Suprapubic skin (tissue), 4 donors: ENCODE measurements at places on chromosomes 3 and 15. TPM values are rescaled to one million over a fixed set of nuclear protein-coding genes. Genes with fewer than 3 reads are reported as not detected.

DNA sequence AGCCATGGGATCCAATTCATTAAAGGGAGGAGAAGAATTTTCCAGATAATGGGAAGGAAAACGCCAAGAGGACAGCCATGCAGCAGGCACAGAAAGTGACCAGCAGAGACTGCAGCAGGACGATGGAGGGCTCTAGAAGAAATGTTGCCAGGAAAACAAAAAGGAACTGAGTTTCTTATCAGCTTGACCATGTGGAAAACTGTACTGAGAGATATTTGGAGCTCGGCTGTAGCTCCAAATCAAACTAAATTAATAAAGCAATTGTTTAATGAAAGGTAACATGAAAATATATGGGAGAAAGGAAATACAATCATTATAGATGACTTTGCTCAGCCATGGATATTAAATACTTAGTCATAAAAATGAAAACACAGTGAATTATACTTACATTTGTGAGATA is 63.7 kb downstream of the SSR3 start:
- no peaks in the 10 kb centered on the region for H3K36me3 ChIP-seq
- H3K4me1 ChIP-seq: no peaks in the 10 kb centered on the region
- no peaks in the 10 kb centered on the region for H3K27me3 ChIP-seq
- no peak overlapping the region for H3K4me3 ChIP-seq
- DNase-seq: no peak
- H3K27ac ChIP-seq: no peak overlapping the region

DNA sequence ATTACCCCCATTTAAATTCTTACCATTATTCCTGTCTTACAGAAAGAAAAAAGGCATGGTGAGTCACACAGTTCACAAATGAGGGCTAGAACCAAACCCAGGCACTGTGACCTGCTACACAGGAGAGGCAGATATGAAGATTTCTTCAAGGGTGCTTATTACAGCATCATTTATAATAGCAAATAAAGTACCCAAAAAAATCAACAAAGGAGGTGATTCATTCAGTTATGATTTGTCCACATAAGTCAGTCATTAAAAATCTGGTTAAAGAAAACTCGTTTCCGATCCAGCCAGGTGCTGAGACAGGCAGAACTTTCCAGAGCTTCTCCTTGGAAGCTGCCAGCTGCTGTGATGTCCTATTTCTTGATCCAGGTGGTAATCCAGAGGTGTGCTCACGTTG is 7.5 kb upstream of the LOXL1 start:
- DNase-seq: no peak
- H3K4me3 ChIP-seq: no peak overlapping the region

DNA sequence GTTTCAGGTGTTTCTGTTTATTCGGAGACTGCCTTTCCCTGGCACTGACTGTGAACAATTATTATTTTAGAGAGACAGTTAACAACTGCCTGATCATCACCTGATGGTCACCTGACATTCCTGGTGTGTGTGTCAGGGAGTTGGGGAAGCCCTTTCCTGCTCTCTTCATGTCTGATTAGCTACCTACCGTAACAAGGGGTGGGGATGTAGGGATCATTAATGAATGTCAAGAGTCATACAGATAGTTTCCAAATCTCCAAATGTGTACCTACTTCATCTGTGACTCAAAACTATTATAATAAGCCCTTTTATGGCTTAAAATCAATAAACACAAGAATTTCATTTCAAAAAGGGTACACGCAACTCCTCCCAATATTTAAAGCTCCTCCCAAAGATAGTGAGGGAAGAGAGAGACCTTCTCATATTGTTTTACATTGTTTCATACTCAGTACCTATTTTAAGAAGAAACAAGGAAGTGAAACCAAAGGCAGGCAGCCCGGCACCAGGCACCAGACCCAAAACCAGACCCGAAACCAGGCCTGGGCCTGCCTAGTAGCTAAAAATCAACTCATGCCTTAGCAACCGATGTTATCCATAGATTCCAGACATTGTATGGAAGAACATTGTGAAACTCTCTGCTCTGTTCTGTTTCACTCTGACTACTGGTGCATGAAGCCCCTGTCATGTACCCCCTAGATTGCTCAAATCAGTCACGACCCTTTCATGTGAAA is 844.9 kb upstream of the ALCAM start:
- DNase-seq: no peak
- H3K4me3 ChIP-seq: no peak overlapping the region
- H3K27ac ChIP-seq: no peak overlapping the region

DNA sequence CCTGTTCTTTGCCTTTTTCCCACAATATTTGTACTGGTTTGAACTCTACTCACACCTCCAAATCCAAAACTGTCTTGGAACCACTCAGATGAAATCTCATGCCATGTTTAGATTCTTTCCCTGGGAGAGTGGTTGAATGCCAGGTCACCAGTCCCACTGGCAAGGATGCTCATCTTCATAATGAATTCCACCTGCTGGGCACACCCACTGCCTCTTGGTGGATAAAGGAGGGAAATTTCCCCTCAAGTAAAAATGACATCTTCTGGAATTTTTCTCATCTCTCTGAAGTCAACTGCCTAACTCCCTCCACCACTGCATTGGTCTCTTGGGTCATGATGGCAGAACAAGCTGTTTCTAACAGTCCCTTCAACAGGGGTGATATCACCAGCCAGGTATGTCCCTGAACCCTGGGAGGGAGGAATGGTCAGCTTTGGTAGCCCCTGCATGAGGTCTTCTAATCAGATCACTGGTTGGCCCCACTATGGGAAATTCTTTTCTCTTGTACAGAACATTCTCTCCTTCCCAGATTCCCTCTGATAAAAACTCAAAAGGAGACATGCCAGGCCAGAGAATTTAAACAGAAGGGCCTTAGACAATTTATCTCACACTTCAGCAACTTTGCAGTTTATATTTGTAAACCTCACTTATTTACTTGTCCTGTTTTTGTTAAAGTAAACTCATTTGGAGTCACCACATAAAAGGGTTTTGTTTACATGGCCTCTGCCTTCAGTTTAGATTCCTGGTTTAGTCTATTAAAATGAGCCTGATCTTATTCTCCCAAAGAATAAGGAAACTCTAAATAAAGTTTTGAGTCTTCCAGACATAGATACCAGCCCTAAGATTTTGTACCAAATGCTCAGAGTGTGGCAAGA is 143.4 kb downstream of the WNT5A start:
- no peaks in the 10 kb centered on the region for H3K36me3 ChIP-seq
- no peak overlapping the region for H3K4me3 ChIP-seq
- no peaks in the 10 kb centered on the region for H3K27me3 ChIP-seq
- DNase-seq: no peak
- H3K4me1 ChIP-seq: no peaks in the 10 kb centered on the region

GRCh38 chr3:135078283-135078682 is 283.2 kb downstream of the EPHB1 start:
- no peaks in the 10 kb centered on the region for H3K36me3 ChIP-seq
- H3K4me3 ChIP-seq: no peak overlapping the region
- H3K27me3 ChIP-seq: no peaks in the 10 kb centered on the region
- no peak overlapping the region for H3K27ac ChIP-seq
- H3K4me1 ChIP-seq: no peaks in the 10 kb centered on the region

DNA sequence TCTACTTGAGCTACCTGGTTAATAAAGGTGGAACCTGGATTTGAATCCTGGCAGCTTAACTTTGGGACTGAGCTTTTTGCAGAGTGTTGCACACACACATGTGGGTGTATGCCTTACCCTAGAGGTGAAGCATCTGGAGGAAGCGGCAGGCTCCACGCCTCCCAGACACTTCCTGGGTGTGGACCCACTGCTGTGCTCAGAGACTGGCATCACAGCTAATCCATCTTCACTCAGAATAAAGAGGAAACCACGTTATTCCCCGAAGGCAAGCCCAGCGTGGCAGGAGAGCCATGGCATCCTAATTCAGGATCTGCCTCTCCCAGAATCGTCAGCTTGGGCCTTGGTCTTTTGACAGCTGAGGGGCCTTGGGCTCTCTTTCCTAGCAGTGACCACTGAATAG is 25.5 kb downstream of the CCDC13 start:
- DNase-seq: peak; percentile 74
- no peak overlapping the region for H3K27ac ChIP-seq
- H3K4me1 ChIP-seq: peaks cover 26% of the 10 kb centered on the region

DNA sequence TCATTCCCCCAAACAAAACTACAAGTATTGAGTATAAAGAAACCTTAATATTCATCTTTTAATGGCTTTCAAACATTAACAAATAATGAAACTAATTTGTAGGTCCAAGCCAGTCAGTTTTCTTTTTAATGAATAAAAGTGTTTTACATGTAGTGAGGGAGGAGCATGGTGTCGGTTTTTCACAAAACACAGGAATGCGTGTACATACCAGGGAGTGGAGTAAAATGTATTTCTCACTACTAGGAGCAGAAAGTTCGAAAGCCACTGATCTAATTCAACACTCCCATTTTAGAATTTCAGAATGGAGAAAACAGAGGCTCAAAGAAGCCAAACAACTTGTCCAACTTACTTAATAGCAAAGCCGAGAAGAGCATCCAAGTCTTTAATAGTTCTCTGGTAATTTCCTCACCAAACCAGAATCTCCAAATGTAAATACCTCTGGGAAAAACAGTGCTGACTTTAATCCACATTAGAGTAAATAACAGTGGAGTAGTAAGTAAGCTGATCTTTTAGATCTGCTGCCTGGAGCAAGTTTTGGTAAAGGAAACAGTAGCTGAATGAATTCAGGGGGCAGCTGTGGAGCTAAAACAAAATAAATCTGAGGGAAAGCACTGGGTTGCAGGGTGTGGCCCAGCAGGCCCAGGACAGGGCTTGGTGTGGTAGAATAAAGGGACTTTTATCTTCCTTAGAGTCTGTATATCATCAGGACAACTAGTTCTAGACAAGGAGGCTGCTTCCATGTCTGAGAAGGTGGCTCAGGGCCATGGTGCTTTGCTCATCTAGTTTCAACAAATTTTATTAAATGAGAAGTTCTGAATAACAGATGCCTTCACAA is 7.9 kb downstream of the ANP32A start:
- no peaks in the 10 kb centered on the region for H3K36me3 ChIP-seq
- peak overlapping the region; percentile 75 for H3K27ac ChIP-seq
- no peak for DNase-seq
- peaks cover 48% of the 10 kb centered on the region for H3K4me1 ChIP-seq
- no peak overlapping the region for H3K4me3 ChIP-seq
- H3K27me3 ChIP-seq: no peaks in the 10 kb centered on the region

- H3K36me3 ChIP-seq: peaks cover 16% of the 10 kb centered on the region
- DNase-seq: no peak
- peaks cover 51% of the 10 kb centered on the region for H3K4me1 ChIP-seq
- H3K27ac ChIP-seq: no peak overlapping the region
- H3K27me3 ChIP-seq: no peaks in the 10 kb centered on the region
- no peak overlapping the region for H3K4me3 ChIP-seq
Measured at GRCh38 chr3:52218937-52219650, 6.4 kb downstream of the TLR9 start.

GRCh38 chr3:68249265-68249664 is 594.9 kb upstream of the SUCLG2 start:
- no peak overlapping the region for H3K27ac ChIP-seq
- no peaks in the 10 kb centered on the region for H3K36me3 ChIP-seq
- no peaks in the 10 kb centered on the region for H3K27me3 ChIP-seq
- no peak for DNase-seq

GRCh38 chr3:136249593-136249992 is 547 bp upstream of the PCCB start:
- H3K4me3 ChIP-seq: peak overlapping the region; percentile 58
- H3K4me1 ChIP-seq: peaks cover 19% of the 10 kb centered on the region
- DNase-seq: no peak
- peak overlapping the region; percentile 87 for H3K27ac ChIP-seq
- no peaks in the 10 kb centered on the region for H3K36me3 ChIP-seq
- no peaks in the 10 kb centered on the region for H3K27me3 ChIP-seq

DNA sequence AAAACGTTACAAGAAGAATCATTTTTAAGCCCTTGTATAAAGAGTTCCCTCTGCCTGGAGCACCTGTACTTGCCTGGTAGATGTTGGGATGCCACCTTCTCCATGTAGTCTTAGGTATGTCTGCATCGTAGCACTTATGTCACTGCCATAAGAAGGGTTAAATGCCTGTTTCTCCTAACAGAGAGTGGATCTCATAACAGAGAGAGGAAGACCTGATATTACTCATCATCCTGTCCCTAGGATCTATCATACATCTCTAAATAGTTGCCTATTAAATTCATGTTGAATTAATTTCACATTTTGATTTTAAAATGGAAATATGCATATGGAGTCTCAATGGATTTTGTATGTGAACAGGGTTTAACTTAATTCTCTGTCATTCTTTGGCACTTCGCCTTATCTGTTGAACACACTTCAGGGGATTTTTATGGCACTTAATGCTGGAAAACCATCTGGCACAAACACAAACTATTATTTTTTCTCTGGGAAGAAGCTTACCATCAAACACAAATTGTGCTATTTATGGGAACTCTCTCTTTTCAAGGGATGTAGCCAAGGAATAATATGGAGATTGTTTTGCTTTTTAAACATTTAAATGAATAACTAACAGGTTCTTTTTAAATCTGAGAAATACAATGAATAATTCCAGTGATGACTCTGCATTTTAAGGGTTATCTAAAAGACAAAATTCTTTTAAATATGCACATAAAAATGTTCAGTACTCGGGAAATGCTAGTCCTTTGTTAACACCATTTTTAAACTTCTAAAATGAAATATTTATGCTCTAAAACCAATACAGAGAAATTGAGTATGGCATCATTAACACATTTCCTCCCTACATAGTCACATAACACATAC is 230.7 kb downstream of the ZNF385D start:
- H3K36me3 ChIP-seq: no peaks in the 10 kb centered on the region
- no peak overlapping the region for H3K27ac ChIP-seq
- no peaks in the 10 kb centered on the region for H3K4me1 ChIP-seq
- no peak overlapping the region for H3K4me3 ChIP-seq
- DNase-seq: no peak

GRCh38 chr15:68561171-68561900 is 17.5 kb upstream of the CORO2B start:
- H3K4me3 ChIP-seq: no peak overlapping the region
- peak; percentile 44 for DNase-seq
- H3K27me3 ChIP-seq: peaks cover 12% of the 10 kb centered on the region
- H3K27ac ChIP-seq: no peak overlapping the region

GRCh38 chr3:31533169-31534064 is 692 bp downstream of the STT3B start:
- no peaks in the 10 kb centered on the region for H3K27me3 ChIP-seq
- peak overlapping the region; percentile 97 for H3K27ac ChIP-seq
- no peaks in the 10 kb centered on the region for H3K36me3 ChIP-seq
- peak overlapping the region; percentile 97 for H3K4me3 ChIP-seq

- H3K36me3 ChIP-seq: no peaks in the 10 kb centered on the region
- H3K27me3 ChIP-seq: no peaks in the 10 kb centered on the region
- H3K4me3 ChIP-seq: no peak overlapping the region
- H3K4me1 ChIP-seq: no peaks in the 10 kb centered on the region
- no peak for DNase-seq
- H3K27ac ChIP-seq: no peak overlapping the region
Measured at GRCh38 chr3:143914257-143914656, 57.4 kb upstream of the DIPK2A start.

- no peak for DNase-seq
- no peak overlapping the region for H3K27ac ChIP-seq
- peaks cover 14% of the 10 kb centered on the region for H3K4me1 ChIP-seq
- H3K36me3 ChIP-seq: no peaks in the 10 kb centered on the region
Measured at GRCh38 chr3:107942244-107942643, 148.6 kb downstream of the CD47 start.

- H3K27ac ChIP-seq: no peak overlapping the region
- H3K27me3 ChIP-seq: no peaks in the 10 kb centered on the region
- no peaks in the 10 kb centered on the region for H3K36me3 ChIP-seq
- no peak overlapping the region for H3K4me3 ChIP-seq
- no peak for DNase-seq
Measured at GRCh38 chr3:95212117-95212516, 1149.3 kb downstream of the NSUN3 start.

The POLQ gene
- total RNA-seq: 0.76 TPM

The CHL1 gene
- total RNA-seq: 39.5 TPM

The B2M gene
- total RNA-seq: 4,918 TPM

The CCR2 gene
- total RNA-seq: 0.80 TPM

The GNAT1 gene
- not detected for total RNA-seq

The NR2E3 gene
- not detected for total RNA-seq

The MYZAP gene
- total RNA-seq: 14.6 TPM

The RASL12 gene
- 9.7 TPM for total RNA-seq

The C2CD4A gene
- 0.62 TPM for total RNA-seq

The HIGD2B gene
- total RNA-seq: not detected
